ENCODE measurements at places on chromosomes 7 and 10.

DNA sequence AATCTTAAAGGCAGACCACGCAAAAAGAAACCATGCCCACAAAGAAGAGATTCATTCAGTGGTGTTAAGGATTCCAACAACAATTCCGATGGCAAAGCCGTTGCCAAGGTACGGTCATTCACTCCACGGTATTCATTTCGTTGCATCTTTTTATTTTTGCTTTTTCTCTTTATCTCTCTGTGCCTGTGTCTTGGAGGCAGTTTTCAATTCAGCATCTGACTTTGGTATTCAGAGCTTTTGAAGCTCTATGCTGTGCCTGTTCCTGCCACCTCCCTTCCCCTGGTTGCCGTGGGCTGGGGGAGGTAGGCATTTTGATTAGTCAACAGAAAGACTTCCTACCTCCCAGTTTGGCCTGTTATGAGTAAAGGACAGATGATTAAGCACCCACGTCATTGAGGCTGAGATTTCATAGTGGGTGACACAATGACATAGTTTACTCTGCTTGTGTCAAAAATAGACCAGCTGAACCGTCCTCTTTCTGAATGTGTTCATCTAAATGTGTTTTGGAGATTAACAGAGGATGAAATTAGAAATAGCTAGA lies 149.5 kb downstream of the ARID5B start:
- DNase-seq = peak; percentile 63

DNA sequence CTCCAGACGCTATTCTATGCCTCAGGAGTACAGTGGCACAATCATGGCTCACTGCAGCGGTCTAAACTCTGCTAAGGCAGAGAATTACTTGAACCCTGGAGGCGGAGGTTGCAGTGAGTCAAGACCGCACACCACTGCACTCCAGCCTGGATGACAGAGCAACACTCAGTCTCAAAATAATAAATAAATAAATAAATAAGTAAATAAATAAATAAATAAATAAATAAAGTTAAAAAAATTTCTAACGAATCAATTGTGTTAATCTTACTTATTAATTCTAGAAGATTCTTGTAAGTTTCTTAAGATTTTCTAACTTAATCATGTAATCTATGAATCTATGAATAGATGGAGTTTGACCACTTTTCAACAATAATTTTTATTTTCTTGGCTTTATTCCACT lies 621.4 kb upstream of the POT1 start:
- no peak for DNase-seq

DNA sequence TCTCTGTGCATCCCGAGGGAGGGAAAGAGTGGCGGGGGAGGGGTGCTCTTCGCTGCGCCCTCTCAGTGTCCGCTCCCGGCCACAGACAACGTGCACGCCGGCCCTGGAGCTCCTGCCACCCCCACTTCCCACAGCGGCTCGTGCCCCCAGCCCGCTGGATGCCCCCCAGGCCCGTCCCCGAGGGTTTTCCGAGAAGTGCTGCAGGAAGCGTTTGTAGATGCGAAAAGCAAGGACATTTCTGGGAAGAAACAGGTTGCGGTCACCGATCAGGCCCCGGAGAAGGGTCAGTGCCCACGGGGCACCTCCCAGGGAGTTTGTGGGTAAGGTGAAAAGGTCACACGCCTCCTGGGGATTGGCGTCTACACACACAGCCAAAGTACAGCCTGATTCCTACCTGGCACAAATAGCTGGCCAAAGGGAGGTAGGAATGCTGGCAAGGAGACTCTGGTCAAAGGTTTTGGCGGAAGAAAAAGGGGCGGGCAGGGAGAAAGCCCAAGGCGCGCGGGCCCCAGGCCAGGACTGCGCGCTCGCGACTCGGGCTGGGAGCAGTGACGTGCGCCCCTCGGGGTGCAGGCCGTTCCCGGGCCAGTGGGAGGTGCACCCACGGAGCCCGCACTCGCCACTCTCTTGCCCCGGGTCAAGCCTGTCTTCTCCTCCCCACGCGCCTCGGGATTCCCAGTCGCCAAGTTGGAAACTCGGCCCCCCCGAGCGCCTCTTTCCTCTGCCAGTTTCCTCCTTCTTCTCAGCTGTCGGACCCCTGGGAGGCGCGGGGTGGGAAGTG lies 1.5 kb upstream of the NRP1 start:
- no peak for DNase-seq

GRCh38 chr10:71608819-71609768 lies 110.5 kb downstream of the C10orf105 start:
- peak; percentile 67 for DNase-seq

- no peak for DNase-seq
Observed at GRCh38 chr10:126777714-126778113, 107.2 kb upstream of the C10orf90 start.

- peak; percentile 42 for DNase-seq
Observed at GRCh38 chr7:101315336-101315735, 6.3 kb downstream of the IFT22 start.

GRCh38 chr10:74824900-74825370 lies 1.5 kb upstream of the KAT6B start:
- peak; percentile 24 for DNase-seq

GRCh38 chr7:47492716-47493325 lies 89.1 kb downstream of the TNS3 start:
- no peak for DNase-seq

GRCh38 chr7:44449584-44449928 lies 40.9 kb downstream of the NUDCD3 start:
- DNase-seq = no peak

DNA sequence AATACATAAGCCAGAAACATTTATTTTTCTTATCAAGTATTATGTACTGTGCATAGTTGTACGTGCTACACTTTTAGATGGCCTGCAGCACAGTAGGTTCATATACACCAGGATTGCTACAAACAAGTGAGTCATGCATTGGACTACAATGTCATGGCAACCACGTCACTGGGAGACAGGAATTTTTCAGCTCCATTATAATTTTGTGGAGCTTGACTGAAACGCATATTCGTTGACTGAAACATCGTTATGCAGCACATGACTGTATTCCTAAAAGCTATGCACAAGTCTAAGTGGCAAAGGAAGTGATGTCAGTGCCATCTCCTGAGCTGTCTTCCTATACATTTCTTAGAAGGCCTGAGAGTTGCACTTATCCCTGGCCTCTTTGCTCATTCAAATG lies 871.8 kb downstream of the IPMK start:
- no peak for DNase-seq

DNA sequence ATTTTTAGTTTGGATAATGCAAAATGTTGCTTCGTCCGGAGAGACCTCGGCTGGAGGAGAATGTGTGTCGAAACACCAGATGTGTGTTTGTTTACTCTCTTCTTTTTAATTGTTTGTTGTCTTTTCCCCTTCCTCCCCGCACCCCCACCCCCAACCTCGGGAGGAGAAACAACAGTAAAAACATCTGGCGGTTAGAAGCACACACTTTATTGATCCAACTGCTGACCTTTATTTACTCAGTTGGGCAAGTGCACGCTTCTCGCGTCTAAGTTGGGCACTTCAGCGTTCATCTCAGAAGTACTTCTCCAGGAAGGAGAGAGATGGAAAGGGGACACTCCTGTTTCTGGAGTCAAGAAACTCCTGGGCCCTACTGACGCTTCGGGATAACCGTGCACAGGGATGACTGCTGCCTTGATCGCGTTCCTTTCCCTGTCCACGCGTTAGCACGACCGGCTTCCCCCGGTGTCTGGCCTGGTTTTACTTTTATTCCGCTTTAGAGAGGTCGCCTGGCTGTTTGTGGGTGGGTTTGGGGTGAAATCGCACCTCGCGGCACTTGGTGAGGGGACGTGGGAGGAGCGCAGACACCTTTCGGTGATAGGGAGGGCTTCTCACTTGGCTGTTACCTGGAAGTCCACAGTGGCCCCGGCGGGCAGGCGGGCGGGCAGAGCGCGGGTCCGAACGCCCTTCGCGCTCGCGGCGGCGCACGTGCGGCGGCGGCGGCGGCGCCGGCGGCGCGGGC lies 168.3 kb upstream of the PPP1R3A start:
- no peak for DNase-seq

- DNase-seq = no peak
Observed at GRCh38 chr7:104341546-104341945, 13.1 kb downstream of the LHFPL3 start.

- no peak for DNase-seq
Observed at GRCh38 chr10:31011665-31012022, 20.0 kb downstream of the ZNF438 start.

- no peak for DNase-seq
Observed at GRCh38 chr7:69272101-69272500, 326.2 kb upstream of the AUTS2 start.

- DNase-seq = no peak
Observed at GRCh38 chr10:75461672-75462649, 30.5 kb downstream of the LRMDA start.

DNA sequence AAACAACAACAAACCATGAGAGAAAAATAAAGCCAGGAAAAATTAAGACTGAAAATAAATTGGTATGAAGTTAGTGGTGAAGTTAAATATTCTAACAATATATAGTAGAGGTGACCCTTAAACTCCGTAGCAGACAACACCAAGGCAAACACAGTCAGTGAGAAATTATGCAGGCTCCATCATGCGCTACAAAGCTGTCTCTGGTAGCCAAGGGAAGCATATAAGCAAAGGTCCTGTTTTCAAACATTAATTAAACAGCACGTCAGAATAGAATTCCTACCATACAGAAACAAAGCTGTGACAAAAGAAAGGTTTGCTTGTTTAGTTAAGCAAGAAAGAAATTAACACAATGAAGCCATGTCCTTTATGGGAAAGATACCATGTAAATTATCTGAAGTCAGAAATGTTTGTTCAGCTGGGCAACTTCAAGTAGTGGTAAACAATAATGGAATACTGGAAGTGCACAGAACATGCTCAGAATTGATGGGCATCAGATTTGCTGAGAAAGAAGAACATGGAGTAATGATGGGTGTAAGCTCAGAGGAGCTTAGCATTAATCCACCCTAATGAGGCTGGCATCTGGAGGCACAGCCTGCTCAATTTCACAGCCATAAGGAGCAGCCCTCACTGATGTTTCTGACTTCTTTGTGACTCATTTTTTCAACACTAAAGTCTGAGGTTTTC lies 75.7 kb downstream of the IGF2BP3 start:
- no peak for DNase-seq

DNA sequence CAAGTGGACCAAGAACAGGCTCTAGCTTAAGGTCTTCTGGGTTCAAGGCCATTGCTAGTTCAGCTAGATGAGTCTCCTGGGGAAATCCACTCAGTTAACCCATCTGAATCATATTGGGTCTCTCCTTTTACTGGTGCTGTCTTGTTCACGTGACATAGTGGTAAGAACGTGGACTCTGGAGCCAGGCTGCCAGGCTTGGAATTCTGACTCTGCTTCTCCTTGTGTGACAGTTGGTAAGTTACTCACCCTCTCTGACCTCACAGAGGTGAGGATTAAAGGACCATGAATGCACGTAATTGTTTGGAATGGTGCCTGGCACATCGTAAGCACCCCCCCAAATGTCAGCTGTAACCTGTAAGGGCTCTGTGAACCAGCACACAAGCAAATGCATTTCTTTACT lies 9.7 kb upstream of the CALU start:
- no peak for DNase-seq

DNA sequence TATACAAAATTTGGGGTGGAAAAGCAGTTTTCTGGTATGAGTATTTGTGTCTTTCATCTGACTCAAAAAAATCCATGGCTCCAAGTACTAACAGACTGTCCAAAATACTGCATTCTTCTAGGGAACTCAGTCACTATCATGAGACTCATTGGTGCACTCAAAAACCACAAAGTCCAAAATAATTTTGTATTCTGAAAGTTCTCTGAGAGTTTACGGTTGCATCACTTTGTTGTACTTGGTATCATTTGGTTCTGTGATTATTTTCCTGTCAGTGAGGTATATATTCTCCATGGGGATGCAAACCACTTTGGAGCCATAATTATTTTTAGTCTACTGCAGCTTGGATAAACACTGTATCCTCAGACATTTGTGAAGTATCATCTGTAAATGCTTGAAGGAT lies 28.0 kb upstream of the CABCOCO1 start:
- DNase-seq = no peak

GRCh38 chr7:102326157-102326889 lies 29.9 kb downstream of the SPDYE6 start:
- no peak for DNase-seq

- DNase-seq = no peak
Observed at GRCh38 chr7:43469051-43469450, 113.9 kb upstream of the STK17A start.

DNA sequence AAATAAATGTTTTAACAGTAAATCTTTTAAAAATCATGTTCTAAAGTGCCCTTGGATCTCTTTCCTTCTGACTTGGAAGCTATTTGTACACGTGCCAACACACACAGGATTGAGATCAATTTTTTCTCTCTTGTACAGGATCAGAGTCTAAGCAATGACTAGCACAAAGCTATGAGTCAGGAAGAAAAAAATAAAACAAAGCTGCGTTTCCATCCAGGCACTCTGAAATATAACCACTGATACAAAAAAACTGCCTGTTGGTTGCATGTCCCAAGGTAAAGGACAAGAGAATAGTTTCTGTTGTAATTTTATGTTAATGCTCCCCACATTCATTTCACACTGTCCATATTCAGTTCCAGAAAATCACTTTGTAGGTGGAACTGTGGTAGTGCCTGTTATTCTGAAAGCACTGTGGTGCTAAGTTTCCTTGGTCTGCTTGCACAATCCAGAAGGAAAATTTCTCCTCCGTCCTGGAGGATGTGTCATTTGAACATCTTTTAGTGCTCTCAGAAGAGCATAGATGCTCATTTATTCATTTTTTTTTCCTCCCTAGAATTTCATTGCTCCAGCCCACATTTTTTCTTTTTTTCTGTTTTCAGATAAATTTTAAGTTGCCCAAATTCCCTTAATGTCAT lies 113.4 kb downstream of the PLXDC2 start:
- DNase-seq = no peak

DNA sequence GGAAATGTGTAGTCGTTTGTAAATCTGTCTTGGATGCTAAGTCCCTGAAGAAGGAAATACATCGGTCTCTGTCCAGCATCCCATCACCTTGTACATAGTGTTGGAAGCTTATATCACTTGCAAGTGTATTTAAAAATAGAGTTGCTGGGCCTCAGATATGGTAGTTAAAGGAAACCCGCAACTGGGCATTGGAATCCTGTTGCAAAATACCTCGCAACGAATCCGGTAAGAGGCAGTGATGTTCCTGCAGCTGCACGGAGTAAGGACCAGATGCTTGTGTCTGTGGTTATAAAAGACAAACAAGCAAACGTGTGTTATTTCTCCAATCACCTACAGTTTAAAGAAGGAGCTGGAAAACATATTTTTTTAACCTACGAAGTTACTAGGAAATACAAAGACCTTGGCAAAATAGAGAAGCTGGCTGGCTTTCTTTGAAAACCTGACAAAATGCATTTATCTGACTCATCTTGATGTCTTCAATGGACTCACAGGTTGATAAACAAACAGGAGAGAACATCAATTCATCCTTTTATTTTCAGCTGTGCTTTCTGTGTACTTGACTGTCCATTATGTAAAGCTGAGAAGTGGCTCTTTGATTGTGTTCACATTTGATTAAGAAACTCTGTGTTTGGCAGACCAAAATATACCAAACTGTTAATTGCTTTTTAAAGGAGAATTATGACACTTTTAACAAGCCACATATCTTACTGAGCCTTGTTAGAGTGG lies 326.4 kb downstream of the SFMBT2 start:
- no peak for DNase-seq

Data from stimulated activated CD4-positive, alpha-beta T cell treated with anti-CD3 and anti-CD28 coated beads, Interleukin-12 subunit alpha, Interleukin-12 subunit beta, amount 100 ng/mL, for 24 hours (primary cell).